Tracheal epithelial cell (primary cell): ENCODE measurements at places on chromosomes 4 and X. TPM values are rescaled to one million over a fixed set of nuclear protein-coding genes. Genes with fewer than 3 reads are reported as not detected.

PRR27 gene
- not detected in 2 replicates for total RNA-seq

GJB1 gene
- total RNA-seq = not detected in 2 replicates

KCND1 gene
- 0.43 and 0.48 TPM in 2 replicates for total RNA-seq

PAGE1 gene
- not detected in 2 replicates for total RNA-seq

GRXCR1 gene
- not detected in 2 replicates for total RNA-seq

CD40LG gene
- total RNA-seq = not detected in 2 replicates

TGIF2LX gene
- not detected in 2 replicates for total RNA-seq

PARM1 gene
- total RNA-seq = under 0.01 and 0.21 TPM in 2 replicates

SPON2 gene
- total RNA-seq = 2.4 and 7.7 TPM in 2 replicates

UGT2A1 gene
- total RNA-seq = not detected in 2 replicates

NAP1L2 gene
- 0.24 and 0.43 TPM in 2 replicates for total RNA-seq

SPANXN4 gene
- total RNA-seq = not detected in 2 replicates

TMEM175 gene
- total RNA-seq = 3.8 and 7.0 TPM in 2 replicates

ARHGEF38 gene
- 0.72 TPM in 1 of 2 replicates, not detected in the other for total RNA-seq

TMEM31 gene
- total RNA-seq = not detected in 2 replicates

GPRIN3 gene
- total RNA-seq = under 0.01 TPM in 1 of 2 replicates, not detected in the other

SSX2 gene
- not detected in 2 replicates for total RNA-seq

ASMTL gene
- 3.4 and 5.3 TPM in 2 replicates for total RNA-seq

USP17L20 gene
- total RNA-seq = not detected in 2 replicates

CT45A3 gene
- total RNA-seq = not detected in 2 replicates
